Right lobe of liver (tissue), 6 donors: ENCODE measurements at places on chromosomes 16 and 17. TPM values are rescaled to one million over a fixed set of nuclear protein-coding genes. Genes with fewer than 3 reads are reported as not detected.

DNA sequence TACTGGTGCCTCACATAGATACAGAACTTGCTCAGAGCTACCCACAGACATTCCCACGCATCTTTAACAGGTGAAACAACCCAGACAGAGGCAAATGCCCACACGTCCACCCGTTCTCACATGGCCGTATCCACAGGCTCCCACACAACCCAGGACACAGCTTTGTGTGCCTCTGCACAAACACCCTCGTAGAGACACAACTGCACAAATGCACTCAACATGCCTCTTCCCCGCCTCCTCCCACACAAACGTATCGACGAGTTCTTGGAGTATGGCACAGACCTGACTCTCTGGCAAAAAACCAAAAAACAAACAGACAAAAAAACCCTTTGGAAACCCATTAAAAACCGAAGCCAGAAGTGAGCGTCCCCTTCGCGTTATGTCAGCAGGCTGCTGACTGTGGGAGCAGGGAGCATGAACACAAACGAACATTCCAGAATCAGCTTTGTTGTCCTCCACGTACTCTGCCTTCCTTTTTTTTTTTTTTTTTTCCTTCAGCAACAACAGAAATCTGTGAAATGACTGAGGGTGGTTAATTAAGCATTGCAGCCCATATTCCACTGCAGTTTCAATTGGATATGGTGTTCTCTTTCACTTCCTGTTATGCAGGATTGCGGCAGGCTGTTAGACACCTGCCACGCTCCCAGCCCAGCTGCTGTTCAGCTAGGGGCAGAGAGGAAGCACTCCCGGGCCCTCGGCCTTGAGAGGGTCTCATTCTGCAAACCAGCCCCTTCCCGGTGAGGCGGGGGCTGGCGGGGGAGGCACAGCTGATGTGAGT lies 313.7 kb downstream of the MAF start:
- DNase-seq = peak; percentile 56

The TPPP3 gene
- 0.24 TPM for total RNA-seq

DNA sequence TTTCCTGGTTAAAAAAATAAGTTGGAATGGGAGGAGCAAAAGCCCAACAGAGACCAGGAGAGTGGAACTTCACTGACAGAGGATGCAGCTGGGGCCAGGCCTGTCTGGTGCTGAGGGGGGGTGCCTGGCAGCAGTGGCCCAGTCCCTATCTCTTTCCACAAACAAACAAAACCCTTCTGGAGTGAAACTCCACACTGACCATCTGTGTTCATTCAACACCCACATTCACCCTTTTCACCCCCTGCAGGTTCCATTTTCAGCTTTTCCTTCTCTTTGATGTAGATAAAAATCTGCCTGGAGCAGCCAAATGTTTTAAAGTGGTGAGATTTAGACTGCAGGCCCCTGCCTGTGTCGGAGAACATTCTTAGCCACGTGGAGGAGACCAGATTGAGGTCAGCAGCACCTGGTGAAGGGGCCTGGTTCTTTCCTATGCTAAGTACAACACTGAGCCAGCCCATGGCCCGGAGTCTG lies 161.4 kb upstream of the CDH11 start:
- no peak for DNase-seq

DNA sequence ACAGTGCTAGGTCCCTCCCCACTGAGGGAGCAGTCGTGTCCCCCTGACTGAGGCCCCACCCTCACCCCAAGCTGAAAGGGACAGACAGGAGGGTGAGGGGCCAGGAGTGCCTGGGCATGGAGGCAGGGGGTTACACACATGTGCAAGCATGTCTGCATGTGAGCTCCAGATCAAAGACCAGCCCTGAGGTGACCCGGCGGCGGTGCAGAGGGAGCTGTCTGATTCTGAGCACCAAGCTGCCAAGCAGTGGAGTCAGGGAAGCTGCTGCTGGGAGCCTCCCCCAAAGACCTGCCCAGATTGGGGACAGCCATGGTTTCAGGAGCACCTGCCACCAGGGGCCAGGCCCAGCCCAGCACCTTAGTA lies 5.5 kb downstream of the DLX3 start:
- no peak for DNase-seq

DNA sequence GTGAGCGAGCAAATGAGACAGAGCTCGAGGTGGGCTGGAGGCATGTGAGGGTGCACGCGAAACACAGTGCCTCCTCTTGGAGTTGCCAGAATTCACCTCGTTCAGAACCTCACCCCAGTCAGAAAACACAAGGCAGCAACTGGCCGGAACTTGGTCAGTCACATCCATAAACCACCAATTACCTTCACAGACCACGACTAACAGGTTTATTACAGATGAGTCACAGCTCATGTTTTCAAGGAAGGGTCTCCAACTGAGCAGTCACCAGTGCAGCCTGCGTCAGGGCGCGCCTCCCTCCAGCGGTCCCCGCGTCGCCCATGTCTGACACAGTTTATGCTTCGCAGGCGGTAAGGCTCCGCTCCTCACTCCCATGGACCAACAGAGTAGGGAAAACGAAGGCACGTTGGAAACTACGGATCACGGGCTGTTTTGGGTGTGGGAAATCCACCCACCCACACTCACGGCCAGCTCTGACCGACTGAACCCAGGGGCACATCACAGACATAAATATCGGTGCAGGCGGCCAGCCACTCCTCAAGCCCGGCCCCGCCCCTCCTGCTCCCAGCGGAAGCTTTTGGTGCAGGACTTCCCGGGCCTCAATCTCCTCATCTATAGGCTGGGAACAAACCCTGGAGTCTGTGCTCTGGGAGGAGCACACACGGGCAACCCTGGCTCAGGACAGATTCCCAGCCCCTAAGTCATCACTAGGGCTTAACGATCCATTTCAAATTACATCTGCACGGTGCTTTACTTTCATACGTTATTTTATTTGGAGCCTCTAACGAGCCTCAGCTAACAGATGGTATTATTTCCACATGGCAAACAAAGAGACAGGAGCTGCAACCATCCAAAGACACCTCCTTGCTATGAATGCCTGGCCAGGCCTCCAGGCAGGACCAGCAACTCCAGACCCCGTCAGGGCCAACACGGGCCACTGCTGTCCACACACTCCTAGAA lies 126.3 kb downstream of the ZNF778 start:
- DNase-seq = no peak

- no peak for DNase-seq
These were observed 21.6 kb upstream of the NCBP3 start for GRCh38 chr17:3867606-3868005.

The ZP2 gene
- not detected for total RNA-seq

DNA sequence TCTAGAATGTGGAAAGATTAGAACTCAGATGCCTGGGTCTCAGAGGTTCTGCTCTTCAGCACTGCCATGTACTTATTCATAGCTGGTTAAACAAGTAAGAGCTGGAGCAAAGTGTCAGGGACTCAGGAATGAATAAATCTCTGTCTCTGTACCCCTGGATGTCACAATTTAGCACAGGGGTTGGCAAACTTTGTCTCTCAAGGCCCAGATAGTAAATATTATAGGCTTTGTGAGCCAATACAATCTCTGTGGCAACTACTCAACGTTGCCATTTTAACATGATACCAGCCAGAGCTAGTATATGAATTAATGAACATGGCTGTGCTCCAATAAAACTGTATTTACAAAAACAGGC lies 220.3 kb upstream of the MON1B start:
- DNase-seq = no peak

DNA sequence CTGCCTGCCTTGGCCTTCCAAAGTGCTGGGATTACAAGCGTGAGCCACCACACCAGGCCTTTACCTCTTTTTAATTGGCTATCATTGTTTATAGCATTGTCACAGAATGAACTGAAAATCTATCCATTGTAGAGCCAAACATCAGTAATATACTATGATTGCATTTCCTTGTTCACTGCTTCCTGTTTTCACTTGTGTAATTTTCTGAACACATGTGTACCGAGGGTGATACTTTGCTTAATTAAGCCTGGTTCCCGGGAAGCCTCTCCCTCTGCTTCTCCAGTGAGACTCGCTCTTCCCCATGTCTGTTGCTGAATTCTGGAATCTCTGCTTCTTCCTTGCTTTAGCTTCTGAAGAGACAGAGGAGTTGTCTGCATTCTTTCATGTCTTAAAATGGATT lies 33.1 kb downstream of the POLR3E start:
- no peak for DNase-seq

- DNase-seq = no peak
These were observed 484 bp downstream of the FZD2 start for GRCh38 chr17:44557651-44558285.

GRCh38 chr17:73279704-73280103 lies 18.0 kb upstream of the CPSF4L start:
- no peak for DNase-seq

The ZKSCAN2 gene
- 2.5 TPM for total RNA-seq

- DNase-seq = no peak
These were observed 80.9 kb upstream of the CREBBP start for GRCh38 chr16:3961449-3961849.

DNA sequence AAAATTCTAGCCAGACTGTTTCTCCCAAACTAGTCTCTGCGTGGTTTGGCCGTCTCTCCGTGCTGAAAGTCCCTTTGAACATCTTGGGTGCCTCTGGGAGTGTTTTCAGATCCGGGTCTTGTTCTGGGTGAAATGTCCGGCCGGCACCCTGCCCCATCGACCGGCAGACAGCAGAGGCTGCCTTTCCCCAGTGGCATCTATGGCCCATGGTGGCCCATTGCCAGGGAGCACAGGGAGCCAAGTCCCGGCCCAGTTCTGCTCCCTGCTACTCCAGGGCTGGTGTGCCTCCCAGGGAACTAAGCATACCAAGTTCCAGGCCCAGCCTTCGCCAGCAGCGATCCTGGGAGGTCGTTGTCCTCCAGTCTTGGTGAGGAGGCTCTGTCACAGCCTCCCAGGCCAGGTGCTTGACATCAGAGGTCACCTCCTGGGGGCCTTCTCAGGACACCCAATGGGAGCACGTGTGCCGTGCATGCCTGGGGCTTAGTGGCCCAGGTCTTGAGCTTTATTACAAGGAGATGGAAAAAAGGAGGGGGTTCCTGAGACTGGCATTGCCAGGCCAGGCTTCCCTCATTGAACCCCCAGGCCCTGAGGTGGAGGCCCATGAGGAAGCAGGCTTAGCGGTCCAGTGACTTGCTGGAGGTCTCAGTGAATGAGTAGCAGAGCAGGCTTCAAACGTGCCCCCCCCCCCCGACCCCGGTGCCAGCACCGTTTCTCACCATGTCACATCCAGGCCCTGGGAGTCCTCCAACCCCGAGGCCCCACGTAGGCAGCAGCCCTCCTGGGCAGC lies 54.0 kb downstream of the PGS1 start:
- DNase-seq = no peak

GRCh38 chr17:8120520-8121406 lies 2.4 kb upstream of the ALOXE3 start:
- peak; percentile 62 for DNase-seq

DNA sequence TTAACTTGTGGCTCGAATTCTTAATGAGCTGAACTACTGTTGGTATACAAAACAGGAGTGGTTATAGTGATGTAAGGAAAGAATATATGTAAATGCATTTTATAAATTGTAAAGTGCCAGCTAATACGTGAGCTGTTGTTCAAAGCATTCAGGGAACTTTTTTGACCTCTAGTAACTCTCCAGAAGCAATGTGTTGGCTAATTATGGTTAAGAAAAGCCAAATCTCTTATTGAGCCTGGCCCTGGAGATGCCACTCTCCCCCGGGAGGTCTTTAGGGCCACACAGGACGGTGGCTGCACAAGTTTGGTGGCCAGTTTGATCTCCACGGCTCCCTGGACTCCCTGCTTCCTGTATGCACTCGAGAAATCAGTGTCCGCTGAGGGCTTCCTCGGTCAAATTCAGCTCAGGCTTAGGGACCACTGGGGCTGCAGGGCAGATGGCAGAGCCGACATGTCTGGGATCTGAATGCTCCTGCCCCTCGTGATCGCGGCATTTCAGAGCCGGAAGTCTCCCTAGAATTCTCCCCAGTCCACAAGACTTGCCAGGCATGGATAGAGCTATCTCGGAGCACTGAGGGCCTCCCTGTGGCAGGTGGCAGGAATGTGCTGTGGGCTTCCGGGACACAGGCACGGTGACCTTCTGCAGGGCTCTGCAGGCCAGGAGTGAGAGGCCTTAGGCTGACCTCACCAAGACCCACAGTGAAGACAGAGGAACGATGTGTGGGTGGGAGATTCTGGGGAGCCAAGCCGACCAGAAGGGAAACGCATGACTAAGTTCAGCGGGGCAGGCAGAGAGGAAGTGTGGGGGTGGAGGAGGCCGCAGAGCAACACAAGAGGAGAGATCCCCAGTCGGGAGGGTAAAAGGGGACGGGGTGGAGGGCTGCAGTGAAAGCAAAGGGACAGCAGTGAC lies 18.6 kb upstream of the PITPNM3 start:
- peak; percentile 63 for DNase-seq

The RCVRN gene
- total RNA-seq = not detected

GRCh38 chr17:29726715-29727252 lies 104.1 kb upstream of the CORO6 start:
- no peak for DNase-seq

- DNase-seq = no peak
These were observed 61.1 kb upstream of the VPS4A start for GRCh38 chr16:69250081-69250480.

GRCh38 chr17:8758137-8758596 lies at the start of gene SPDYE4:
Gene SPDYE4 (minus strand): TSS chr17:8758546. CDS start chr17:8758382, 164 bp downstream.
- no peak for DNase-seq

GRCh38 chr16:73670836-73671820 lies 623.2 kb upstream of the ZFHX3 start:
- no peak for DNase-seq

The TERB1 gene
- total RNA-seq = not detected

GRCh38 chr17:4766723-4767122 lies 5.0 kb upstream of the TM4SF5 start:
- DNase-seq = no peak

The EPX gene
- not detected for total RNA-seq

- DNase-seq = no peak
These were observed 272.7 kb downstream of the SOX9 start for GRCh38 chr17:72393553-72393952.

GRCh38 chr16:69123910-69124309 lies 8.5 kb downstream of the CHTF8 start:
- no peak for DNase-seq

DNA sequence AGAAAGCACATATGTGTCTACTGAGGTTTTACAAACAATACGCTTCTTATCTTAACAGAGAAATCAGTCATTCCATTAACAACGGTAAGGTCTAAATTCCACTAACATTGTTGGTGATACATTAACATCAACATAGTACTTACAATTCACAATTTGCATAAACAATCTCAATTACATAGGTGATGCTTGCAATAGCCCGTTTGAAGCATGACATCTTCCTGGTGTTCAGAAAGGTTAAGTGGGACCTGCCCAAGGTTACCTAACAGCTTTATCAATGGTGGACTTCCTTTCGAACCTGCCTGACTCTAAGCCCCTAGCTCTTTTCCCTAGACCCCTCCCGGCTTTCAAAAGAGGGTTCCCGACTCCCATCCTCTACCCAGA lies 699 bp downstream of the FAM222B start:
- no peak for DNase-seq

The CCL23 gene
- 1.6 TPM for total RNA-seq

GRCh38 chr16:11410376-11411058 lies 65.3 kb downstream of the RMI2 start:
- no peak for DNase-seq
